ENCODE measurements at places on chromosomes 6 and 20.

GRCh38 chr6:128655978-128656498, 135.6 kb upstream of the PTPRK start:
- ATAC-seq = peak; percentile 72

- ATAC-seq = peak; percentile 23
These were observed 25.7 kb upstream of the TCFL5 start for GRCh38 chr20:62887152-62887859.

GRCh38 chr6:20866036-20866435, 331.8 kb downstream of the CDKAL1 start:
- no peak for ATAC-seq

DNA sequence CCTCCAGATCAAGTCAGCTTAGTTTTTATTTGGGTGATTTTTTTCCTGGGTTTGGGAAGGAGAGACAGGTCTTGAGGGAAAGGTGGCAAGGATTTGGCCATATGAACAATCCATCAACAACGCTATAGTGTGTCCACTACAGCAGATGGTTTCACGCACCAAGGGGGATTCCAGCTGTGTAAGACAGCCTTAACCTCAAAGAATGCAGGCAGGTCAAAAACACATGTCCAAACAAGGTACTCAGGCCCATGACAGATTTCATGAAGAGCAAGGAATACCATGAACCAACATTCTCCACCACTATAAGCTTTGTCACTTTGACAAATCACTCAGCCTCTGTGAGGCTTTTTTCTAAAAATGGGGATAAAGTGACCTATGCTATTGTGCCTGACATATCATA, 2.0 kb downstream of the AIF1 start:
- ATAC-seq = no peak

DNA sequence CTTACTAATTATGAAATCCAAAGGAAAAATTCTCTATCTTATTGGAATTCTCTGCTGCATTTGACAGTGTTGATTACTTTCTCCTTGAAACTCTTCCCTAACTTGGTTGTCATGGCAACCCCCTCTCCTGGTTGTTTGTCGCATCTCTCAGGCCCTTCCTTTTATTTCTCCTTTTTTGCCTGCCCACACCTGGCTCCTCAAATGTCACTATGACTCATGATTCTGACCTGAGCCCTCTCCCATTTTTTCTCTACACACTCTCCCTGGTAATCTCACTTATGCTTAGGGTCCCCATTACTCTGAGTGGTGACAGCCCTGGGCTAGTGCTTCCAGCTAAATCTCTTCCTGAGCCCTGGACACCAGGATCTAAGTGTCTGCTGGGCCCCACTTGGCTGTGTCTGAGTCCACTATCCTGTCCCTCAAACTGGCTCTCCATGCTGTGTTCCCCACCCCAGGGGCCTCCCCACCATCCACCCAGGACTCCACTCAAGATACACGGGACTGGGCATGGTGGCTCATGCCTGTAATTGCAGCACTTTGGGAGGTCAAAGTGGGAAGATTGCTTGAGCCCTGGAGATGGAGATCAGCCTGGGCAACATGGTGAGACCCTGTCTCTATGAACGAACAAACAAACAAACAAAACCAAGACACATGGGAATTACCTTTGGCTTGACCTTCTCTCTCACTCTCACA, 16.5 kb upstream of the NNAT start:
- ATAC-seq = no peak

GRCh38 chr6:16787128-16787682, 25.9 kb upstream of the ATXN1 start:
- no peak for ATAC-seq

DNA sequence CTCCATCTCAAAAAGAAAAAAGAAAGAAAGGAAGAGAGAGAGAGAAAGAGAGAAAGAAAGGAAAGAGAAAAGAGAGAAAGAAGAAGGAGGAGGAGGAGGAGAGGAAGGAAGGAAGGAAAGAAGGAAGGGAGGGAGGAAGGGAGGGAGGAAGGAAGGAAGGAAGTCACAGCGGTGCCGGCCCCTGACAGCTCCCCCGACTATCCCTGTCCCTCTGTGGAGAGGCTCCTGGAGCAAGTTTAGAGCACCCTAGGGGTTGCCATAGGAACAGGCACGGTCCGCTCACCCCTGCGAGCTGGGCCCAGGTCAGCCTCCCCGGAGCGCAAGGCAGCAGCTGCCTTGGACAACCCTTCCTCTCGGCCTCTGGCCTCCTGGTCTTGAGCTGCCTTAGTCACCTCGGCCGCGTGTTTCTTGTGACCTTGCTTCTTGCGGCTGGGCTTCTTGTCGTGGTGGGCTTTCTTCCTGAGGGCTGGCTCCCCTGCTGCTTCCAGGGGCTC, 6.8 kb downstream of the BNIP5 start:
- ATAC-seq = no peak

DNA sequence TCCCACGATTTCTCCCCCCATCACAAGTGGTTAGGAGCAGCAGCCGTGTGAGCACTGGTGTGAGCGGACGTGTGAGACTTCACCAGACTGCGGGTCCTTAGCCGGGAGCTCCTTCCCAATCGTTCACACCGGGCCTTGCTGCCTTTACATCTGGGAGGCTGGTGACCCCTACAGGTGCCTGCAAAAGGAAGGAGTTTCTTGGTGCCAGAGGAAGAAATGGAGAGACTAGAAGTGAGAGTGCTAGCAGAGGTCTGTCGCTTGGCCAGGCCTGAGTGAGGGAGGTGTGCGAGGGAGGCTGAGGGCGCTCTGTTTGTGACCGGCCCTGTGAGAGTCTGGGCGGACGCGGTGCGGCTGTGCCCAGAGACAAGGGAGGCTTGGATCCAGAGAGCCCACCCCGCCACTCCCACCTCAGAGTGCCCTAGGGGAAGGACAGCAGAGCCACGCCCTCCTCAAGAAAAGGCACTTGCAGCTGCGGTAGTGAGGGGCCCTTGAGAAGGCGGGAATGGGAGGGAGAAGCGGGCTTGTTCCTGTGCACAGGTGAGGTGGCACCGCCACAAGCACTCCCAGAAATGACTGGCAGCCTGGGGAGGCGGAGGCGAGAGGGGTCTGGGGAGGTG, 10.0 kb upstream of the ARMC2 start:
- ATAC-seq = no peak

DNA sequence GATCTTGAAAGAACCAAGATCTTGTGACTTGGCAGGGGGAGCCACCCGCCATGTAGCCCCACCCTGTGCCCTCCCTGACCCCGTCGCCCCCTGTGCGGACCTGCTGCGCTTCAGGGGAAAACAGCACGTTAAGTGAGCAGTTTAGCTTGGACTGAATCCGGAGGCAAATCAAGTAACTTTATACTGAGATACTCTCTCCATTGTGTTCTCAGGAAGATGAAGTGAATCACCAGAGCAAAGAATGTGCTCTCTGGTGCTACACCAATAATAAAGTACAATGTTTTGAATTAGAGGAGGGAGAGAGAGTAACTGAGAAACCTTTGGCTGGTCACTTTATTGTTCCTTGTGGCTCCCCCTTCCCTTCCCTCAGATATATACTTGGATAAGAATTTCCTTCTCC, 83.4 kb downstream of the TXNDC5 start:
- no peak for ATAC-seq

DNA sequence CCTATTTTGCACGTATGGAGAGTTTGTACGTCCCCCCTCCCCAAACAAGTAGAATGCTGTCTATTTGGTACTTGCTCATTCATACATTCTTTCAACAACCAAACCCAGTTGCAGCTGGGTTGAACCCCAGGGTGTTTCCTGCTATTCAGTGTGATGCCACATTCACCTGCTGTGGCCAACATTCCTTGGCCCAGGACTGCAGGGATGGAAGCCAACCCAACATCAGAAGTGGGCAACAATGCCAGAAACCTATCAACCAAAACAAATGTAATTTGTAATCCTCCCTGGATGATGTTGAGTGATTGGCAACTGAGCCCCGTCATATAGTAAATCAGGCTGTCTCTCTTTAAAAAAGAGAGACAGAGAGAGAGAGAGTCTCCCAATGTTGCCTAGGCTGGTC, 8.9 kb downstream of the NT5E start:
- no peak for ATAC-seq

DNA sequence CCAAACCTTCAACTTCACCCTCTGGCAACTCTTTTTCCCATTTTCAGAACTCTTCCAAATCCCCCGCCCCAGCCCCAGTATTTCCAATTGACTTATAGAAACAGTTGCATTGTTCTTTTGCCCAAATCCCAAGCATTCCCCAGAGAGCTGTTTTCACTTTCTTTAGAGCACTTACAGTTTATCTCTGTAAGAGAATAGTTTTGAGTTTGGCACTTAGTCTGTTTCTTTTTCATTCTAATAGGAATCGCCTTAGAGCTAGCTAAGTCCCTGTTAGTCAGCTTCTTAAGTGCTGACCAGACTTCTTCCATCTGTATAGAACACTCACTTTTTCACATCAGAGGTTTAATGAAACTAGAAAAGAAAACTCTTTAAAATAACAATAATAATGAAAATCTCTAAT, 374.2 kb upstream of the FLRT3 start:
- no peak for ATAC-seq

GRCh38 chr6:25769983-25770382, 15.4 kb downstream of the SLC17A4 start:
- ATAC-seq = no peak

- ATAC-seq = peak; percentile 51
These were observed 43.6 kb downstream of the CTCFL start for GRCh38 chr20:57481281-57481711.

- ATAC-seq = no peak
These were observed 121.2 kb upstream of the BTN3A2 start for GRCh38 chr6:26243752-26244151.

DNA sequence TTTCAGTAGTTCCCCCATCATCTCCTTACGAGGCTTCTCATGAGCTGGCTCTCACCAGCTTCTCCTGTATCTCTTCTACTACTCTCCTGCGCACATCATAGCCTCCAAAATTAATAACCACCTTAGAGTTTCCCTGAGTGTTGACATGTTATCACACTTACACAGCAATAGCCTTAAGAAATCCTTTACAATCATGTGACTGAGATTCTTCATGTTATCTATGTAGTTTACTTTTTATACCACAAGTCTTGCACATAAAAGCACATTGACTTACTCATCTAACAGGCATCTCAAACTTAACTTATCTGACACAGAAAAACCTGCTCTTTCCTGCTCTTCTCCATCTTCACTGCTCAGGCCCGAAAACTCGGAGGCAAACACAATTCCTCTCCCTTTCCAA, 103.7 kb upstream of the TAB2 start:
- ATAC-seq = no peak

DNA sequence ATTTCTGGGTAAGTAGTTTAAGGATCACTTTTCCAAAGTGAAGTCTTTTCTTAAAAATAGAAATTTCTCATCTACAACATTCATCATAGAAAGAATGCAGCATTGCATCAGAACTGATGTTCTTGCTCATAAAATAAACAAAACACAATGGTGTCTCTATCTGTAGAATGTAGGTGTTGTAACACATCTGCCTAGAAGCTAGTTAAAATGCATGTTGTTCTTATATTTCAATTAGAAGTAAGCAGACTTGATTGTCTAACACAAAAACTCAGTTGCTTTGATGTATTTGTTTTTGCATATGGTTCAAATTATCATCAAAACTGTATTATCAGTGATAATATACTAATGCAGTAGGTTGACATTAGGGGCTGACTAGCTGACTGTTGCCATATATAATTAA, 654.7 kb upstream of the FLRT3 start:
- ATAC-seq = no peak

- no peak for ATAC-seq
These were observed 23.2 kb upstream of the STX11 start for GRCh38 chr6:144127097-144127496.

- no peak for ATAC-seq
These were observed 53.9 kb downstream of the KIZ start for GRCh38 chr20:21179757-21180156.

DNA sequence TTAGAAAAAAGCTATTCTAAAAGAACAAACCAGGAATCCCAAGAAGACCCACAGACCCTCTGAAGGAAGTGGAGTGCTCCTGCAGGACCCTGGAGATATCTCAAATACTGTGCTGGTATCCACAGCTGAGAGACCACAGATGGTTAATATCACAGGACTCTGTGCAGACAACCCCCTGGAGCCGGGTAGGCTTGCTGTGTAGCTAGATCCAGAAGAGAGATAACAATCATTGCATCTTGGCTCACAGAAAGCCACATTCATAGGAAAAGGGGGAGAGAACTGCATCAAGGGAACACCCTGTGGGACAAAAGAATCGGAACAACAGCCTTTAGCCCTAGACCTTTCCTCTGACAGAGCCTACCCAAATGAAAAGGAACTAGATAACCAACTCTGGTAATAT, 689.5 kb downstream of the PHF3 start:
- no peak for ATAC-seq

DNA sequence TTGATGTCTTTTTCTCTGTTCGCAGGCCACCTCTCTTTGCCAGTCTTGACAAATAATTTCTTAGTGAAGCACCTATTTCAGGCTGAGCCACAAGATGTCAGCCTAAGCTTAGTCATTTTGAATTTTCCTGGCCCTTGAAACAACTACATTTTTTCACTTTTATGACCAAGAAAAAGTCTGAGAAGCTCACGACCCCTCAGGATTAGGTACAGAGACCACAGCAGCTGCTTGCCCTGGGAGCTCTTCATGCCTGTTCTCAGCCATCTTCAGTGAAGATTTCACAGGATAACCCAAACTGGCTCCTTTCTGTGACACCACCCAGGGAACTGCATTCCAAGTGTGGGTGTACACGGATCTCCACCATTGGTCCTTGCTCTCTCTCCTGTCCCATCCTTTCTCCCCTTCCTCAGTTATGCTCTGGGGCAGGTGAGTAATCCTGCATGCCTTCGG, 38.4 kb upstream of the SPTLC3 start:
- peak; percentile 49 for ATAC-seq

DNA sequence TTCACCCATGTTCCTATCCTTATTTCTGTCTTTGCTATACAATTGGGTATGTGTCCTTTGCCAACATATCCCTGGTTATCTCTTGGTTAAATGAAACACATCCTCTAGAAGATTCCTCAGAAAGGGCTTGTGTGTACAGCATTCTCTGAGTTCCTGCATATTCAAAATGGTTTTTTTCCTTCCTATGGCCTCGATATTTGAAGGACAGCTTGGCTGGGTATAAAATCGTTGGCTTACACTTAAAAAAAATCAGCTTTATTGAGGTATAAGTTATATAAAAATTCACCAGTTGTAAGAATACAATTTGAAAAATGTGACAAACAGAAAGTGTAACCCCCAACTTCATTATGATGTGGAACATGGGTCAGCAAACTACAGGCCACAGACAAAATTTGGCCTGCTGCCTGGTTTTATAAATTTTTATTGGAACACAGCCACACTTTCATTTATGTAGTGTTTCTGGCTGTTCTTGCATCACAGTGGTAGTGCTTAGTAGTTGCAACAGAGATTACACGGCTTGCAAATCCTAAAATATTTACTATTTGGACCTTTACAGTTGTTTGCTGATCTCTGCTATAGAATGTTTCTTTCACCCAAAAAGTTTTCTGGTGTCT, 16.7 kb downstream of the PCMT1 start:
- ATAC-seq = no peak

Data from esophagus mucosa (tissue), 1 donor.